ENCODE measurements at places on chromosomes 11 and 22.
A peak's percentile ranks its signal among the peaks of the same experiment; 100 is the strongest.

- no peak for DNase-seq
Observed at GRCh38 chr11:45646275-45646927, 19.0 kb downstream of the CHST1 start.

GRCh38 chr22:48415520-48415919 is 1412.2 kb downstream of the BRD1 start:
- DNase-seq, result no peak

- DNase-seq, result no peak
Observed at GRCh38 chr22:38724926-38725571, 19.3 kb downstream of the GTPBP1 start.

- DNase-seq, result no peak
Observed at GRCh38 chr11:105611572-105612441, 1.9 kb downstream of the GRIA4 start.

DNA sequence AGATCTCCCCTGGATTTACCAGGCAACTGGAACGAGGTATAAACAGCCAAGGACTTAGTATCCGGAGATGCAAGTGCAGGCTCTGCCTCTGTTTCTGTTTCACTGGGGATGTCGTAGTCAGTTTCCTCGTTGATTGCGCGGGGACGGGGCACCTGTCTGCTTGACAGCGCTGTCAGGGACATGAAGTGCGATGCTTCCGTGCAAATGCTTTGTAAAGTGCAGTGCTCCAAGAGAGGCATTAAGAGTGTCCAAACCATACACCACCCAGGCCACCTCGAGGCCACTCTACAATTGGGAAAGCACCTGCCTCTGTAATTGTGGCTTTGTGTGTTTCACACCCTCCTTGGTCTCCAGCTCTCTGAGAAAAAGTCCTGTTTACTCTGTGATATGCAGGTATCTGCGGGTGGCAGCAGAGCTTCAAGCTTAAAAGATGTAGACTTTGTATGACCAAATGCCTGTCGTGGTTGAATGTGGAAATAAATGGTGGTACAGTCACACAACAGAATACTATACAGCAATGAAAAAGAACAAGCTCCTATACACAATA is 18.6 kb upstream of the CD5 start:
- DNase-seq, result peak; percentile 48

DNA sequence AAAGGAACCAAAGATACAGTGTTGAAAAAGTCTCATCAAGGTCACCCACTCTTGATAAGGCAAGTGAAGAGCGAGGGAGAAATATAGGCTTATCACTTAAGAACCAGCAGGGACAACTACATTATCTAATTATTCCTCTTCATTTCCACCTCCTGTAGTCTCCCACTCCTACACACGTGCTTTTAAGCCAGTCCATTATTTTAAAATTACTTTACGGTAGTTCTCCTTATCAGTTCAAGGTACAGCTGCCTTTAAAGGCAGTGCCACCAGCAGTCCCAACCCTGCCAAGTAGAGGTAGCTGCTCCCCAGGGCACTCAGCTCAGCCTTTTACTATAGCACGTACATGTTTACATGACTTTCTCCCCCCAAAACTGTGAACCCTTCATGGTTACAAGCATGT is 161.5 kb upstream of the BLID start:
- no peak for DNase-seq

DNA sequence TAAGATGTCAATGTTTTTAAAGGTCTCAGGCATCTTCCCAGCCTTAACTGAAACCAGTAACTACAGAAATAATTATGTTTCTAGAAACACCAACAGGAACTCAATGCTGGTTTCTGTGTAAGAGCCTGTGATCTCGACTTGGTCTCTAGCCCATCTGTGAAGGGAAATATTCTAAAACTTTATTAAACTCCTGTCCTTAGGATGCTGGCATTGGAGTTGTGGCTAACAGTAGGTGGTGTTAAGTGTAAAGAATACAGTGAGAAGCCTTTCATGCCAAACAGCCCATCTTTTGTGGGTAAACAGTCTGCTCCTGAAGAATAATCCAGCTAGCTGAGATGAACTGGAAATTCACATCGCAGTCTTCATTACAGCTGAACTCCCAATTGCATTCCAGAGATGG is 133.2 kb downstream of the ADAMTS15 start:
- DNase-seq, result no peak

- no peak for DNase-seq
Observed at GRCh38 chr11:131653260-131653659, 282.8 kb downstream of the NTM start.

All from activated T-cell treated with anti-CD3 and anti-CD28 coated beads for 1 hour (primary cell).